ENCODE measurements at places on chromosomes 2 and 18.

- DNase-seq: no peak
These were observed 148.1 kb upstream of the PID1 start for GRCh38 chr2:229419158-229419557.

DNA sequence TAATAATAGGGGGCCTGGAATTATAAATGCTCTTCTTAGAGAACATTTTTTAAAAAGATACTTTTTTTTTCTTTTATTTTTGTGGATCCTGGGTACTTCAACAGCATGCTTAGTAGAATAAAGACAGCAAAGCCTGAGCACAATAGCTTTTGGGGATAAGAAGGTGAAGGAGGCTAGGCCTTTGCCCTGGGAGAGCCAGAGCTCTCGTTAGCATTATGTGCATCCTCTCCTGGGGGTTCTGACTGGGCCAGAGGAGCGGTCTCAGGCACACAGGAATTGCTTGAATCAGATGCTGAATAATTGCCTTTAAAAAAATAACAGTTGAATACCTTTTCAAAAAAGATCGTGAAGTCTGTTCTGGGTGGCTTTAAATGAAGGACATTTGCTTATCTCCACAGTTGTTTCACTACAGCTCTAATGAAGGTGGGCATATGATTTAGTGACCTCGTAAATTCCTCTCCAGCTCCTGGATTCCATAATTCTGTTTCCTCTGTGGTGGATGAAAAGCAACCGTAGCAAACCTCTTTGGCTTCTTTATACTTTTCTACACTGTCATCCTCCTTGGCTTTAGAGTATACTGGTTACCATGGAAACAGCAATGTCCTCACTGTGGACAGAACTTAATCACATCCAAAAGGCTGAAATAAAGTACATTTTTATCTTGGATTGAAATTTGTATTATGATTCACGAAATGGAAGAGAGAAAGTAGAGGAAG lies 133.8 kb downstream of the MAIP1 start:
- no peak for DNase-seq

GRCh38 chr2:42545023-42545721 lies 23.3 kb upstream of the MTA3 start:
- DNase-seq: no peak

GRCh38 chr18:61953161-61953560 lies 60.4 kb upstream of the RNF152 start:
- no peak for DNase-seq

DNA sequence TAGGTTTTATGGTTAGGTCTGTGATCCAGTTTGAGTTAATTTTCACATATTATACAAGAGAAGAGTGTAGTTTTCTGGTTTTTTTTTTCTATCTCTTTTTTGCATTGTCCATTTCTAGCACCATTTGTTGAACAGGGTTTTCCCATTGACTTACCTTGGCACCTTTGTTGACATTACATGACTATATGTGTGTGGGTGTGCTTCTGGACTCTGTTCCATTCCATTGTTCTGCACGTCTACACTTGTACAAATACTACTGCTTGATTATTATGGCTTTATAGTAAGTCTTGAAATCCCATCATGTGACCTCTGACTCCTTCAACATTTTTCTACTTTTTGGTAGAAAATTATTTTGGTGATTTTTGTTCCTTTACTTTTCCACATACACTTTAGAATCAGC lies 38.7 kb downstream of the UBE2F start:
- no peak for DNase-seq
